ENCODE measurements at places on chromosomes 4 and X.

GRCh38 chr4:42845586-42845985, 46.9 kb upstream of the GRXCR1 start:
- no peak for DNase-seq

GRCh38 chr4:42281324-42282020, 115.8 kb upstream of the SHISA3 start:
- DNase-seq = no peak

DNA sequence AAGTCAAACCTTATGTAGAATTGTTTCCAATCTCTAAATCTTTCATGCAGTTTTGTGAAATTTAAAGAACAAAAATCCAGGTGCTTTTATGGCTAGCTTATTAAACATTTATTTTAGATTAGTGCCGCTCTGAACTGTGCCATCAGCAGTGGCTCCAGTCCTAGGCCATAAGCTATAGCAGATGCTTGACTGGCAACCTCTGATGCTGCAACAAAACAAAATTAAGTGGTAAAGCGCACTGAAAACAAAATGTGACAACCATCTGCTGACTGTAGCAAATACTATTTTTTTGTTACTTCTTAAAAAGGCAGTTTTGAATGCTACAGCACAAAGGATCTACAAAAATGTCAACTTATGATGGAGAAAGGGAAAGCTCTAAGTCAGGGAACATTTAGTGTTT, 237.4 kb downstream of the DCLK2 start:
- DNase-seq = peak; percentile 86

DNA sequence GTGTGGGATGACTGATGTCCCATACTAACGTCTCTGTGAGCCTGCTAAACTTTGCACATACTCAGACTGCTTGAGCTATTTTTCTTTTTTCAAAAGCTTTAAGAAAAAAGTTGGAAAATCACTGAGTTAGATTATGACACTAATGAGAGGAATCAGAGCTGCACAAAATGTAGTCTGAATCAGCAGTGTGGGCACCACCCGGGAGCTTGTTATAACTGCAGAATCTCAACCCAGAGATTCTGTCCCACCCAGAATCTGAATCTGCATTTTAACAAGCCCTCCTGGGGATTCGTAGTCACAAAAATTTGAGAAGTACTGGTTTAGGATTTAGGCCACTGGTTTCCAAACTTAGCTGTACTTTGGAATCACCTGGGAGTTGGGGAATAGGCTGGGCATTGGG, 102.1 kb upstream of the MID1IP1 start:
- no peak for DNase-seq

- DNase-seq = peak; percentile 15
Observed at GRCh38 chr4:161555689-161556660, 607.8 kb downstream of the FSTL5 start.

DNA sequence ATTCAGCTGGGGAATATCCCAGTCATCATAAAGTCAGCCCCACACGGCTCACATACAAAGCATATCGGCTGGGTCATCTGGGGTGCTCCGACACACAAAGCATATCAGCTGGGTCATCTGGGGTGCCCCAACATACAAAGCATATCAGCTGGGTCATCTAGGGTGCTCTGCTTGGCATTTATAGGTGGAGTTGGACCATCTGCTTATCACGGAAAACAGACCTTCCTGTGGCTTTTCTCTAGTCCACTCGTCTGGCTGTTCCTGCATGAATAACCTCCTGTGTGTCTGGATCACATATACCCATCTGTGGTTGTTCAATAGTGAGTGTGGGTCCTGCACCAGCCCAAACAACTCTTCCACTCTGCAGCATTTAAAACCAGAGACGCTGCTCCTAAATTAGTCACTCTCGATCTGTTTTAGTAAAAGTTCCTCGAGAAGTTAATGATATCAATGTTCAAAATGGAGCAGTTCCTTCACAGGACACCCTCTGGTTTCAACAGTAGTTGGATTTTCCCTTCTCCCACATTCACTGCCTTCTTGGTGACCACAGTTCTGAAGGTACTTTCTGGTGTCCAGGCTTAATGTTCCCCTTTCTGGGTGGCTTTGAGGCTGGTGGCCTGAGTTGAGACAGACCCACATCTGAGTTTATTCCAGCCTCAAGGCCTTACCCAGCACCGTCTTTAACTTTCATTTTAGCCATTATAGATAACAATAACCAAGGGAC, 70.0 kb upstream of the FRG1 start:
- DNase-seq = no peak

DNA sequence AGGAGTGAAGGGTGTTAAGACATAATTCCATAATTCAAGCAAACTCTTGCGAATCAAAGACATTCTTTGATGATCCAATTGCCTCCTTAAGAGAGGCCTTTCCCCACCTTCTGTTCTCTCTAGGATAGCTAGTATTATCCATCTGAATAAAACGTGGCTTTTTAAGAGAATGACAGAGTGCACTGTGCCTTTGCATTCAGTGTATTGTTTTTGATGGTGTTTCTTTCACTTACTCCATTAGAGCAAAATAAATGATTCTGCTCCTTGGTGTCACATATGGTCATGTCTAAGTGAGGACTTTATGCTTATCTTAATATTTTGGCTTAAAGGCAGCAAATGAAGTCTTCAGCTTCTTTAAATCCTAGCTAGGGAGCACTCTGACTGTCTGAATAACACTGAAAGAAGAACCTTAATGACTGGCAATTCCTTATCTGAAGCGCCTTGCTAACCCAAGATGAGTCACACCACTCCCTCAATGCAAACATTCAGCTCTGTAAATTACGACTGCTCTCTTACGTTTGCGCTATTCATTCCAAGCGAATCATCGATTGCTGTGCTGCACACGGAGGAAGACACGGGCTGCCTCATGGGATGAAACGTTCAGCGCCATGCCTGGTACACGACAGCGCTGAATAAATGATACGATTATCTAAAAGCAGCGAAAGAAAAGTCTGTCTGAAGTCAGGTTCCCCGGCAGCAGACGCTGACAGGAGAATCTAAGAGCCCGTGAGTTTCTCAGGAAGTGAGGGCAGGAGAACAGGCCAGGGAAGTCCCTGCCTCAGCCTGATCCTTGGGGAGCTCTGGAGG, 35.1 kb upstream of the GEMIN8 start:
- DNase-seq = no peak

GRCh38 chr4:184112006-184112550, 105.6 kb downstream of the ENPP6 start:
- DNase-seq = no peak

DNA sequence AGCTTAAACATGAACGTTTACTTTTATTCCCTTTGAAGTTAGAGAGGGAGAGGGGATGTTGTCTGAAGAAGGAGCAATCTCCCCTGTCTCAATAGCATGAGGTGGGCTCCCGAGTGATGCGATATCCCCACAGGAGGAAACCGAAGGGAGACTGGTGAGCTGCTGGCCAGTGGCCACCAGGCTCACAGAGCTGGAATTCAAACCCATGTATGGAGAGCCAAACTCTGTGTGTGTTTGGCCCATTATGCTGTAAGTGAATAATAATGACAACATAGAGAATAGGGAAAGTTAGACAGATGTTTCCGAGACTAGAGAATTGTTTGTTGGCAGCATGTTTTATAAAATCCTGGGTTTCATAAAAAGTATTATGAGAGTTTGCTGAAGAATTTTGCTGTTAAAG, 66.1 kb upstream of the CLNK start:
- no peak for DNase-seq

GRCh38 chrX:148466292-148466691, 34.1 kb upstream of the AFF2 start:
- DNase-seq = no peak

GRCh38 chr4:158302076-158302866, 92.0 kb downstream of the TMEM144 start:
- no peak for DNase-seq

DNA sequence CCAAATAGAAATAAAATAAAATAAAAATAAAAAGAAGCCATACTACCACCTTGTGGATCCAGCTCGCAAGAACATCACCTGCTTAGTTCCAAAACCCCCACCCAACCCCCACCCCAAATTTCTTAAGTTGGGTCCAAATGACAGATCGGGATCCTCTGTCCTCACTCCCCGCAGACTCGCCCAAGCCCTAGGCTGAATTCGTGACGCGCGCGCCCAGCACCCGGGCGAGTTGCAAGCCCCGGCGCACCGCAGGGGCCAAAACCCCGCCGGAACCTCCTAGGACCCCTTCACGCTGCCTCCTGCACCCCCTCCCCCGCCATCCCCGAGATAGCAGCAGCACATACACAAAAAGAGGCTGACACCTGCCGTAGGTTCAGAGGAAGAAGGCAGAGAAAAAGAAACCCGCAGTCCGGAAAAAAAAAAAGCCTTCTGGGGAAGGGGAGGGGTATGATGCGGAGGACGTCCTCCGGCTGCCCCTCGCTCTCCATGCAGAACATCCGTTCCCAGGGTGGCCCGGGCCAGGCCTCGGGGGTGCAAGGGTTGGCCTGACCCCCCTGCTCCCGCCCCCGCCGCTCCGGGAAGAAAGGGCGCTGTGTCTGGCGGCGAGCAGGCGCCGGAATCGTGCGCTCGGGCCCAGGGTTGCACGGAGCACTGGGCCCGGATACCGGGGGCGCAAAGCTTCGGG, 2.6 kb downstream of the NLGN4X start:
- DNase-seq = peak; percentile 49

- DNase-seq = no peak
Observed at GRCh38 chr4:26826721-26827120, 33.9 kb upstream of the STIM2 start.

- DNase-seq = no peak
Observed at GRCh38 chrX:101164766-101165590, 54.6 kb upstream of the DRP2 start.

DNA sequence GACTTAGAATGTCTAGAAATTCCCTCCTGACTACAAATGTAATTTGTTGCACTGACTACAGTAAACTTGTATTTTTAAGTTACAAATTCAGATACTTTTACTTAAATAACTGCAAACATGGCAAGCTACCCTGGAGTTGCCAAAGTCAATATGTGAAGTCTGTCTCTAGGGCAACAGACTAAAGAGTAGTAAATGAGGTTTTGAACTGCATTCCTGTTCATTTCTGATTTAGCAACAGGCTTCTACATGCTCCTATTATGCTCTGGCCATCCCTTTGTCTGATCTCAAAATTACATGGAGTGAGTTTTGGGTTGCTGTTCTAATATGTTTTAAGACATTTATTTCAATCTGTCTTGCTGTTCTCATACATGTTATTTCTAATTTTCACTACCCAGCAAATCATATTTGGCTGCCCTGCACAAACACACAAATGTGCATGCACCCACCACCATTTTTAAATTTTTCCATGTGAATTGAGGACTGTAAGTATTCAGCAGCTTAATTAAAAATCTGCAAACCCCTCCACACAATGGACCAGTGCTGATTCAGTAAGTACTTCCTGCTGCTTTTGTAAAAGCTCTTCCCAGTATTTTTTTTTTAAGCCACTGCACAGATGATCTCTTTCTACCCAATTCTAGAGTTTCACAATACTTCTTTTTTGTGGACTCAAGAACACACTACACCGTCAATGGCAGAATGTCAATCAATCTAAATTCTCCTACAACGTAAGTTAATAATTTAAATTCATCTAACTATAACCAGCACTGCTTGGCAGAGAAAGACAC, 26.7 kb downstream of the SH3RF1 start:
- DNase-seq = no peak

Measured in cerebellar cortex (tissue), 1 donor.